Central memory CD8-positive, alpha-beta T cell (primary cell): ENCODE measurements at places on chromosomes 16 and 17.

DNA sequence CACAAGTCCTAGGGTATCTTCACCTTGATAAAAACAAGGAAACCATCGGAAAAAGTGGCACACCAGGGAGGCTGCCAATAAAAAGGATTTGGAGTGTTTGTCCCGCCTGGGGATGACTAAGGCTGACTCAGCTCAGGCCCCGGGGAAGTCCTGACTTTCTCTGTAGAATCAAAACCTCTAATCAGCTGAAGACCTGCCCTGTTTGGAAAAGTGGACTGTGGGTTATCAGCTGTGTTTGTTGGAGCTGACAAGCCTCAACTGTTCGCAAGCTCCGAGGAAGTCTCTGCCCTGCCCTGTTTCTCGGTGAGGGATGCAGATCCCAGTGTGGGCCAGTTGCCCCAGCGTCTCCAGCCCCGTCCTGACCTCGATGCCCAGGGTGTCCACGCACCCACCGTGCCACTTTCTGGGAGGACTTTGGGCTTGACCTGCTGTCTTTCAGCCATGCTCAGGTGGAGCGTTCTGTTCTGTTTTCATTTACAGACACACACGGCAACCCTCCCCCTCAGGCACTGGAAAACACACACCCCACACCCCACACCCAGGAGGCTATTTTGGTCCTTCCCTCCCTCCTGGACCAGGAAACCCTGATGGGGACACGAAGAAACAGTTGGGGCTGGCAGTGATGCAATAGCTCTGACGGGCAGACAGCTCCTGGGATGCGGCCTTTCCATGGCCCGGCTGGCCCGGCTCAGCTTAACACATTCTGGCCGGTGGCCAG lies 27.6 kb upstream of the PITPNA start:
- DNase-seq: no peak

- DNase-seq: no peak
Observed at GRCh38 chr16:87305505-87306391, 11.4 kb downstream of the C16orf95 start.

DNA sequence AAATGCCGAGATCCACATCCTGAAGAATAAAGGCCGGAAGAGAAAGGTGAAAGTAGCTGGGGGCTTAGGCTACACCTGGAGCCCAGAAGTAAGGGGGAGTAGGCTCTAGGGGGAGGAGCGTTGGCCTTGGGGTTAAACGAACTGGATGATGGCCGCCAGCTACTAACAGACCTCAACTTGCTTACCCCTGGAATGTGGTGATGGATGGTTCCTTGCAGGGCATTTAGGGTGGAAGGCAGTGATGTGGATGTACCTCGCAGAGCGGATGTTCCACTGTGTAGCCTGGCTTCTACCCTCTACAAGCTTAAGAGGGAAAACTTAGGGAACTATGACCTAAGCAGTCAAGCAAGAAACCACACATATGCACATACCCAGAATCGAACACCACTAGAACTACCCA lies 2.3 kb upstream of the MAZ start:
- DNase-seq: no peak

DNA sequence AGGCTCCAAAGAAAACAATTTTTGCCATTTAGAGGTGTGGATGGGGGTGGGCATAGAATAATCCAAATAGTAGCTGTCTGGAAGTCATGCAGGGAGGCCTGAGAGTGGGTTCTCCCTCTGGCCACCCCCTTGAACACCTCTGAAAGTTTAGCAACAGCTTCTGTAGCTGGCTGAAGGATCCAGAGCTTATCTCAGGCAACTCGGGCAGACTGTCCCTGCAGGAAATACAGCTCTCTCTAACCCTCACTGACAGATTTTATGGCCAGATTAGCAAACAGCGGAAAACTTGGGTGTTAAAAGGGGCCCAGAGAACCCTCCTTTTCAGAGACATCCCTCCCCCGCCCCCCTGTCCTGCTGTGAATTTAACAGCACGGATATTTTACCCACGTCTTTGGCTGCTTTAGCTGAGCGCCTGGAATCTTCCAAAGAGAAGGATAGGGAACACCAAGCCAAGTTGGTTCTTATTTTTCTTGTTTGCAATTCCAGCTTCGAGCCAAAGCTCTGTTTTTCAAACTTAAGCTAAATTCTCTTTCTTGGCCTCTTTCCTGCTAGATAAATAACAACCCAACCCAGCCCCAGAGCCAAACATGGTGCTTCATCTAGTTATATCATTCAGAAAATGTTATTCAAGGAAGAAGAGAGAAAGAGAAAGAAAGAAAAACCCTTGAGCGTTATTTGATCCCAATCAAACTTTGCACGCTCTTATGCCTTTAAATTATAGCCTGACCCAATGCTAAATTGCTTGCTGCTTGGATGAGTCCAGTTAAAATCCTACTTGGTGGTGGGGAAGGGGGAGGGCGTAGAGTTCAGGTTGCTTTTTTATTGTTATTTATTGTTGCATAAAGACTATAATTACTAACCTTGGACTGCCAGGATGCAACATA lies 2.3 kb upstream of the HOXB2 start:
- no peak for DNase-seq

DNA sequence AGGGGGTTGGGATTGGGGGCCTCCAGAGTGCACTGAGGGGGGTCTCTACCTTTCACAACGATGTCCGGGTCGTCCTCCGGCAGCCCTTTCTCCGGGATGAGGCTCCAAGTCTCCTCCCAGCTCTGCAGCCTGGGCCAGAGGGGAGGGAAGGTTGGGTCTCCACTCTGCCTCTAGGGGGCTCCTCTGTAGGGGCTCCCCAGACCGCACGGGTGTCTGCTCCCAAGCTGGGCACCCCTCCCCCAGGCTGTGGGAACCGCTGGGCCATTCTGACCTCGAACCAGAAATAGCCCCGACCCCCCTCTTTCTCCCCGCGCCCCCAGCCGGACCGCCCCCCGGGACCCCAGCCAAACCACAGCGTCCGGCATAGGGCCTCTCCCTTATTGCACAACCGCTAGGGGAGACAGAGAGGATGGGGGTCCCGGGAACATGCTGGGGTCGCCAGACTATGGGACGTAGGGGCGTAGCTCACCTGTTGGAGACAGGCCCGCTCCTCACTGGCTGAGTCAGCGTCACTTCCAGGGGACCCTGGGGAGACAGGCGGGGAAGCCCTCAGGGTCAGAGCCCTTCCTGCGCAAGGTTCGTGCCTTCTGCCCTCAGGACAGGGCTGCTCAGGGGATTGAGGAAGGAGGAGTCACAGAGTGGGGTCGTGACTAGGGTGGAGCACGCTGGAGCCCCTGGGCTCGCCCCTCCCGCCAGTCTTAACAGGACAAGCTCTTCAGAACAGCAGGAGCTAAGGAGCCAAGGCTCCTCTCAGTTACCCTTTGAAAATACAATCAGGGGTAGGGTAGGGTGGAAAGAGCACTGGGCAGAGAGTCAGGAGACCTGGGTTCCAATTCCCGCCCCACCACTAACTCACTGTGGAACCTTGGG lies 2.7 kb downstream of the PLEKHH3 start:
- no peak for DNase-seq

DNA sequence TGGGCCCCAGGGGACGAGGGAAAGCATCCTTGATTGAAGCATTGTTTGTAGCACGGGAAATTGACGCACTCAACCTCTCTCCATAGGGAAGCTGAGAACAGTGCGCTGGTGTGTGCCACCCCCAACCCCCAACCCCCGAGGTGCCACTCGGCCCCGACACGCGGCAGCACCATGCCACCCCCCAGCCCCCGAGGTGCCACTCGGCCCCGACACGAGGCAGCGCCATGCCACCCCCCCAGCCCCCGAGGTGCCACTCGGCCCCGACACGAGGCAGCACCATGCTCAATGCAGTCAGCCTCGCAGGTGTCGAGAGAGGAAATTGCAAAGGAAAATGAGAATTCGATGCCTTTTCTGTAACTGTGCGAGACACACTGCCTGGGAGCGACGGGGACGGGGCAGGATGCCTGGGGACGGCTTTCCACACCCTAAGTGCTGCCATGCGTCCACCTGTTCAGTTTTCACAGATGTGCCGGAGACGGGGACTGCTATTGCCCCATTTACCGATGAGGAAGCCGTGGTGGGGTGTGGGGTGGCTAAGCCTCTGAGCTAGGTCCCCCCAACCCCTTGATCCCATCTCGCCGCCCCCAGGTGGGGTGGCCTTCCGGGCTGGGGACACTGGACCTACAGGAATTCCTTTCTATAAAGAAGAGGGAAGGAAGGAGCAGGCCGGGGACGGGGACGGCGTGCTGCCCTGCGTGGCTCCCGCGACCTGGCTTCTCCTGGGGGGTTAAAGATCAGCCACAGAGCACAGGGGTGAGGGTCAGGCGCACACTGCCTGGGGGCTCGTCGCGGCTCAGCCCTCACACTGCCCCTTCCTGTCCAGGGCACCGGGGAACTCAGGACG lies 9.8 kb downstream of the CBFA2T3 start:
- DNase-seq: no peak

- DNase-seq: no peak
Observed at GRCh38 chr17:17533901-17534441, 37.8 kb upstream of the RASD1 start.

- DNase-seq: no peak
Observed at GRCh38 chr17:46790216-46790615, 28.3 kb downstream of the WNT3 start.

DNA sequence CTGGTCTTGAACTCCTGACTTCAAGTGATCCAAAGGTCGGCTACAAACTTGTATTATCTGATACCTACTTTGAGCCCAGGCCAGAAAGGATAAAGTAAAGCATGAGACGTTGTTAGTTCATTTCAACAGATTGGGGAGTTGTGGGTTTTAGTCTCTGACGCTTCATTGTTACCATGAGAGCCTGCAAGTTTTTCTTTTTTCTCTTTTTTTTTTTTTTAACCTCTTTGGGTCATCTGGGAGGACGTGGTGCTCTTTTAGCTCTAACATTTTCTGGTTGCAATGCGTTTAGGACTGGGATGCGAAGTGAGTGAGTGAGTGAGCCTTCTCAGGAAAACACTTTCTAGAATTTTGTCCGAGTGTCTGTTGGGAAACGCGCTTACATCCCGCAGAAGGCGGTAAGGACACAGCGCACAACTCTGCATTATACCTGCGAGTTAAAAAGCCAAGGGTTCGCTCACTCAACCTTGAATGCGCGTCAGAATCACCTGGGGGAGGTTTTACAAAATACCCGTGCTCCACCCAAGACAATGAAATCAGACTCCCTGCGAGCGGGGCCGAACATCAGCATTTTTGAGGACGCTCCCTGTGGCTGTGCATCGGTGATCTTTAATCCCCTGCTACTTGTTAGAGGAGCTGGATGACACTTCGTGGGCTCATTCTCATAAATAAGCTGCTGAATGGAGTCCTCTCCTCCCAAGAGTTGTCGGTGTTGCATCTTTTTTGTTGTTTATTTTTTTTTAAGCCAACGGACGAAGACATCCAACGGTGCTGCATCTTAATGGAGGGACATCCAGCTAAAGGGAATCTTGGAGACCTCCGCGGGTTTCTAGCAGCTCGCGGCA lies 629 bp upstream of the RNF135 start:
- no peak for DNase-seq

DNA sequence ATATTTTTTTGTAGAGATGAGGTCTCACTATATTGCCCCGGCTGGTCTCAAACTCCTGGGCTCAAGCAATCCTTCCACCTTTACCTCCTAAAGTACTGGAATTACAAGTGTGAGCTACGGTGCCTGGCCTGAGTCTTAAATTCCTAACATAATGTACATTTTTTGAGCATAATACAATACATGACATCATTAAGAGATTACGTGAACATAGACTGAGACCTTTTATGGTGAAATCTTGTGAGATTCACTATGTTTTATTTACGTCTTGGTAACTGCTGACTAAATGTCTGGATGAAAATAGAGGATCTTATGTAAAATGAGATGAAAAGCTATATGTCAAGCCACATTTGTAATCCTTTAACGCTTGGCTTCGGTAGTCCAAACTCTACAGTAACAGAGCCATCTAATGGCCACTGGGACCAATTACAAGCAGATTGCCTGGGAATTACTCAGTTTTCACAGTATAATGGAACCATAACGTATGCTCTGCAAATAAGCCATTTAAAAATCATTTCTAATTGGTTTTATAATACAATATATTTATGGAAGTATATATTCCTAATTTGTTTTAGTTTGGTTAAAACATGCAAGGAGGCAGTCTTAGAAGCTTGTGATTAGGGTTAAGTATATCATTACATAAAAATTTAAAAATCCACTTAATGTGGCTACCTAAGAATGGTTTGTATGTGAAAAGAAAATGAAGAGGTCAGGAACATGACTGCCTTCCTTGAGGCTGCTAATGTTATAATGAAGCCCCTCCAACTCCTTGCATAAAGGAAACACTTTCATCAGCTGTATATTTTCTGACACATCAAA lies 8.1 kb upstream of the EFCAB13 start:
- DNase-seq: no peak

GRCh38 chr16:79599256-79599836 lies 1.2 kb downstream of the MAF start:
- peak; percentile 18 for DNase-seq

DNA sequence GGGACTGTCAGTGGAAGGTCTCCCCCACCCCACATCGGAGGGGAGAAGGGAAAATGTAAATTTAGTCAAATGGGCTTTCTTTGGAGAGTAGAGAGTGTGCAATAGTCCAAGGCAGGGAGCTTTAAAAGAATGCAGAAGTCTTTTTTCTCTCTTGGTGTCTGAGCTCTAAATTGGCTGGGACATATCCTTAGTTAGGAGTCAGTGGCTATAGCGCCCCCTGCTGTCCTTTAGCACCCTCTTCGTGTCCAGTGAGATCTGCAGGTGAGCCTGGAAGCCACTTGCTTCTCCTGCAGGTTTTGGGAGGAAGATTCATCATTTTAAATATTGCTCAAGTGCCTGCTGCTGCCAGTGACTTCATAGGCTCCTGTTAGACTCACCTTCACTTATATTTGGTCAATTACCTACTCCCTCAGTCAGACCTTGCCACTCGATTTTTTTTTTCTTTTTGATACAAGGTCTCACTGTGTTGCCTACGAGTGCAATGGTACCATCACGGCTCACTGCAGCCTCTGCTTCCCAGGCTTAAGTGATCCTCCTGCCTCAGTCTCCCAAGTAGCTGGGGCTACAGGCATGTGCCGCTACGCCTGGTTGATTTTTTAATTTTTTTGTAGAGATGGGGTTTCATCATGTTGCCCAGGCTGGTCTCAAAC lies 174.8 kb downstream of the PRKCB start:
- peak; percentile 60 for DNase-seq

DNA sequence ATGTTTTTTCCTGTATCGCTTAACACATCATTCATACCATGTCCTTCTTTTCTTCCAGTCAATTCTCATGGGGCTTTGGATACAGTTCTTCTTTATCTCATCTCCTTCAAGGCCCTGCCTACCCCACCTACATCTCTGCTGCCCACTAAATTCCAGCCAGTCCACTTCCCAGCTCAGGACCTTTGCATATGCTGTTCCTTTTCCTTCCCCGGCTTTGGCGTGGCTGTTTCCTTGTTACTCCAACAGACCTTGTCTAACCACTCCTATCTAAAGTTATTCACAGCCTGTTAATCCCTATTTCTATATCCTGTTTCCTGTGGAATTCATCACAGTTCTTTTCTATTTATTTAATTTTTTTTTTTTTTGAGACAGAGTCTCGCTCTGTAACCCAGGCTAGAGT lies 6.6 kb upstream of the STAT3 start:
- no peak for DNase-seq

- no peak for DNase-seq
Observed at GRCh38 chr17:17540278-17540906, 44.2 kb upstream of the RASD1 start.

- DNase-seq: no peak
Observed at GRCh38 chr17:56142781-56143180, 10.5 kb upstream of the ANKFN1 start.

- no peak for DNase-seq
Observed at GRCh38 chr16:83343935-83344366, 463.8 kb upstream of the HSBP1 start.
